ENCODE measurements at places on chromosomes 4 and X.

- DNase-seq = no peak
Measured at GRCh38 chr4:15544248-15544729, 74.6 kb downstream of the CC2D2A start.

DNA sequence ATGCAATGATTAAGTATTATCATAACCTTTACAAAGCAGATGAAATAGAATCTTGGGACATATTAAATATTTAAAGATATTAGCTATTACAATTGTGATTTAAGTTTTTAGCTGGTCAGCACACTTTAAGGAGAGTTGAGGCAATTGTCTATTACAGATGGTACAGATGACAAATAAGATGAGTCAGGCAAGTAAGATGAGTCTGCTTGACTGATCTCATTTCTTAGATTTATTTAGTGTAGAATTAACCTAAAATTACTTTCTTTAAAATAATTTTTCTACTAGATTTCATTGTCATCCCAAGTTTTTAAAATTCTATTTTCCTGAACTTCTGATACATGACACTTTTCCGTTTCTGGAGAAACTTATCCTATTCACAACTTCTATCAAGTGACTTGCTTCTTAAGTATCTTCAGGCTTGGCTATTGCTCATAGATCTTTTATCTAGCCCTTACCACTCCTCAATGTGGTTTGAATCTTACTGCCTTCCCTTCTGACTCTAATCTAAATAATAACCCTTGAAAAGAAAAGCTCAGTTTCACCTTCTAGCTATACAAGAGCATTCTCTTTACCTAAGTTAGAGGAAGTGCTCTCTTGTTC, 32.9 kb downstream of the CXCL1 start:
- no peak for DNase-seq

DNA sequence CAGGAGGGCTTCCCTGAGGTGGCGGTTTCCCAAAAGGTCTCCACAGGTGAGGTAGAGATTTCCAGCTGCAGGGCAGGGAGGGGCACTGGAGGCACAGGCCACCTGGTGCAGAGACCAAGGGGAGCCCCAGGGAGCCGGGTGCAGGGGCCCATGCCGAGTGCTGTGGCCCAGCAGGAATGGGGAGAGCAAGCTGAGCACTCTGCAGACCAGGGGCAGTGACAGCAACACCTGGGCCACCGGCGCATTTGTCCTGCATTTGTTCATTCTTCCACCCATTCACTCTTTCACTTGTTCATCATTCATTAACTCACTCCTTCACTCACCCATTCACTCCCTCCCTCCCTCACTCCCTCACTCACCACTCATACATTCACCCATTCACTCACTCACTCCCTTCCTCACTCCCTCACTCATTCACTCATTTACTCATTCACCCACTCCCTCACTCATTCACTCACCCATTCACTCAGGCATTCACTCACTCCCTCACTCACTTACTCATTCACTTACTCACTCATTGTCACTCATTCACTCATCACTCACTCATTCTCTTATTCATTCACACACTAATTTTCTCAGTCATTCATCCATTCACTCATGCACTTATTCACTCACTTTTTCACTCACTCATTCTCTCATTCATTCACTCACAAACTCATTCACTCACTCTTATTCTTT, 16.3 kb downstream of the CPZ start:
- DNase-seq = no peak

- DNase-seq = no peak
Measured at GRCh38 chrX:153969125-153969903, 2.3 kb downstream of the HCFC1 start.

DNA sequence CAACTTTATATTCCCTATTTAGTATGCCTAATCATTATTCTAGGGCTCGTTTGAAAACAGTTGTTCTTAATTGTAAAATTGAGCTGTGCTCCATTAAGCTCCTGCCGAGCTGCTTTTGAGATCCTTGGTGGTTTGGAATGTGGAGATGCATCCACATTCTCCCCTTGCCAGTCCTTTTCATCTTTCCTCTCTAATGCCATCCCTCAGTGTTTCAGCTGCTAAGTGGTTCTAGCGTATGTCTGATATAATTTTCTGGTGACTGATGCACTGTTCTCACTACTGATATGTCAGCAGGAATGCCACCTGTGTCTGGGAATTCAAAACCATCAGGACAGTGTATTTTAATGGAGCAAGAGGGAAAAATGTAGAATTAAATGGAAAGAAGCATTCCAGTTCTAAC, 1085.0 kb downstream of the CCSER1 start:
- DNase-seq = no peak
